ENCODE measurements at places on chromosomes 12 and 14.

GRCh38 chr12:128078301-128078971 is 188.5 kb upstream of the TMEM132C start:
- no peak for DNase-seq

DNA sequence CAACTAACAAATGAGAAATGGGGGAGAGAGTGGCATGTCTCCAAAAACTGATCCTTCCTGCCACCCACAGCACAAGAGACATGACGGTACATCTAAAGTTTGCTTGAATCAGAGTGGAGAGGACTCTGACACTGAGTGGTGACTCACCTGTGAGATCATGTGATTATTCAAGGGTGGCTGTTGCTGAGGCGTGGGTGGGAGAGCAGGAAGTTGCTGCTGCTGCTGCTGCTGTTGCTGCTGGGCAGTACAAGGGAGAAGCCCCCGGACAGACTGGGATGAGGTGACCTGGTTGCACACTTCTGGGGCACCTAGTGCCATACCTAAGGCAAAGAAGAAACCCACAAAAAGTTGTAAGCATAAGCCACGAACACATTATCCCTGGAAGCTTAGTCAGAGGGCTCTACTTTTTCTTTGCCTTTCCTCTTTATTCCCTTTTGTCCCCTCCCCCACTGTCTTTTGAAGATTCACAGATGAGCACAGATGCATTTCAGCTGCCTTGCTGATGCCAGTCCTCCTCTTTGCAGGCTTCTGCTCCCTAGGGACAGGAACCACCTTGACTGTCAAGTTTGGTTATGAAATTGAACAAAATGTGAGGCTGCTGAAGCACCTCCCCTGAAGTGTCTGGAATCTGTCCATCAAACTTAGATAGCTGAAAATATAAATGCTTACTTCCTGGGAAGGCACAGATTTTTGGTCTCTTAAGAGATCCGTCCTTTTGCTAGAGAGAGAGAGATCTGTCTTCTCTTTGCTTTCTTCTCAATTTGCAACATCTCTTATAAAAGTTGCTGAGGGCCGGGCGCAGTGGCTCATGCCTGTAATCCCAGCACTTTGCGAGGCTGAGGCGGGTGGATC is 29.4 kb upstream of the STAC3 start:
- peak; percentile 83 for DNase-seq

DNA sequence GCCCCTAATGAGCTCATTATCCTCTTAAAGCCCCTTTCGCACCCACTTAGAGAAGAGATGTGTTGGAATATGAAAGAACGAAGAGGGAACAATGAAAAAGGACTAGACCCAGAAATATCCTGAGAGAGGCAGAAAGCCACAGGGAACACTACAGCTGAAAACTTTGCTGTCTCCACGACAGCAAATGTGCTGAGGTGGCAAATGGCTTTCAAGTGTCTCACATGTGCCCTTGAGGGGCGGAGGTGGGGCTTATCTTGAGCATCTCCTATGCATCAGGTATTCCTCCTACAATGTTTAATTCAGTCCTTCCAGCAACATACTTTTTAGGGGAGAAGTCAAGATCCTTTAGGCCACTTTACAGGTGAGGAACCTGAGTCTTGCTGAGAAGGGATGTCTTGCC is 62.9 kb downstream of the WSCD2 start:
- DNase-seq = no peak

DNA sequence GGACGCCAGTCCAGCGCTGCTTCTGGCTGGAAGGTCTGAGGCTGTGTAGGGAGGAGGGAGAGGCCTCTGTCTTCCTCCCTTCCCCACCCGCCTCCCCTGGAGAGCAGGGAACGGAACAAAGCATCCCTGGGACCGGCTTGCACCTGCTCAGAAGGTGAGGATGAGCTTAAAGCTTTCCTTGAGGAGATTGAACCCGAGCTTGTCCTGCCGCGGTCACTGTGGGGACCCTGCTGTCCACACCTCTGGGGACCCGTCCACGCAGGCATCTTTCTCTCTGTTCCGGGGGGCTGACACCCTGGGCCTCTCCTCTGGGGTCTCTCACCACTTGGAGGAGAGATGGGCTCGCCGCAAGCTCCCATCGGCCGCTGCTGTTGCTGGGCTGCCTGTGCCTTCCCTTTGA is 33.2 kb upstream of the SFSWAP start:
- DNase-seq = no peak

DNA sequence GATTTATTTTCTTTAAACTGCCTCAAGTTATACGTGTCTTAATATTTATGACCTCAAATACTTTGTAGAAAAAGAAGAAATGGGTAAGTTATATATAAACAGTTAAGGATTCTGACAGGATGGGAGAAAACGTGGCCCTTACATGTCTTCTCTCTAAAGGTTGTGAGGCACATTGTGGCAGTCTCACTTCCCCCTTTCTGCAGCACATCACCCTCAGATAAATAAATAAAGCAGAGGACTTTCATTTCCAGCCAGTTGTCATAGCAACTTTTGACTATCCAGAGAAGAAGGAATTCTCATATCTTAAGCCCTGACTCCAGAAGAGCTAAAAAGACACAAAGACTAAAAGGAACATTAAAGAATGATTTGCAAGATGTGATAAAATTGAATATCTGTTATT is 28.8 kb upstream of the CEP83 start:
- peak; percentile 11 for DNase-seq

DNA sequence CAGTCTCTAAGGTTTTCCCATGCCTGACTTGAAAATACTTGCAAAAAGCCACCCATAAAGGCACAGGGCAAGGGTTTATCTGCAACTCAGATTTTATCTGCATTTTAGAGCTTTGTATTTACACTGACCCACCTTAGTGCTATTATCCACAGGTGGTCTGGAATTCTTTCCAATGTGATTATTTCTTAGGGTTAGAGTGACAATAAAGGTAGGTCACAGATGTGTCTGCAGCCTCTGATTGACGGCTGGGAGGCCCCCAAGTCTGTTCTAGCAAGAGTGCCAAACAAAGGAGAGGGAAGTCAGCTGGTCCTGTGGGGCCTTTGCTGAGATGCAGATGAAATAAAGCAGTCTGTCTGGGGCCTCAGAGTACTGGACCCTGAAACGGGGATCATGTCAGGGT is 64.0 kb downstream of the FRMD6 start:
- no peak for DNase-seq

Measured in stimulated activated naive B cell treated with anti-CD40 and anti-IgM and Interleukin-4, amounts not matched to agents 10 μg/mL and 1 μg/mL and 100 μg/mL, for 72 hours (primary cell).